ENCODE measurements at places on chromosomes 1 and 21.

- no peak for DNase-seq
These were observed 163.4 kb downstream of the ADGRL4 start for GRCh38 chr1:78843111-78843510.

GRCh38 chr21:34511787-34512455 lies at the start of gene KCNE1:
KCNE1 (minus strand) TSS chr21:34512210; CDS start chr21:34449634, 62,576 bp downstream.
- peak; percentile 42 for DNase-seq

- no peak for DNase-seq
These were observed 23.1 kb downstream of the SLC26A9 start for GRCh38 chr1:205920159-205920558.

GRCh38 chr1:69824932-69825331 lies 257.2 kb downstream of the LRRC7 start:
- peak; percentile 42 for DNase-seq

DNA sequence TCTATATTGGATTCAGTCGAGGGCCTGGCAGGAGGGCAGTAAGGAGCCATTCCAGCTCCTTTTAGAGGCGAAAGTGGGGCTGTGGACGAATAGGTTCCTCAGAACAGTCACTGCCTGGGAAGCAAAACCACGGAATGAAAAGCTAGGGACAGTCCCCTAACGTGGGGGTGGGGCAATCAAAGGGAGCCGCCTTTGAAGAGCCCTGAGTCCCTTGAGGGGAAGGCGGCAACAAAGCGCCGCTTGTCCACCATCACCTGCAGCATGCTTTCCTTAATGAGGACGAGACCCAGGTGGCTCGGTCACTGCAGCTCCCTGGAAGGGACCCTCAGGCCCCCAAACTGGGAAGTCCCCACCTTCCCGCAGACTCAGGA lies 184.7 kb downstream of the ETS2 start:
- no peak for DNase-seq

- no peak for DNase-seq
These were observed 261.0 kb downstream of the RHOU start for GRCh38 chr1:228996281-228996680.

- no peak for DNase-seq
These were observed 23.1 kb downstream of the GPR137B start for GRCh38 chr1:236165238-236165981.

DNA sequence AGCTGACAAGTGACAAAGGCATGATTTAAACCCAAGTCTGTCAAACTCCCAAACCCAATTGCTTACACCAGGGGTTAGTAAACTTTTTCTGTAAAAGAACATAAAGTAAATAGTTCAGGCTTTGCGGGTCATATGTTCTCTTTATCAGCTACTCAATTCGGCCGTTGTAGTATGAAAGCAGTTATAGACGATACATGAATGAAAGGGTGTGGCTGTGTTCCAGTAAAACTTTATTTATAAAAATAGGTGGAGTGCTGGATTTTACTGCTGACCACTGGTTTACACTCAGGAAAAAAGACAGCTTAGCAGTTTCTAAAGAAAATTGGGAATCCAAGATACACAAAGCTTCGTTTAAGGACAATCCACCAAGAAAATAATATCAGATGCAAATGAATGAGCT lies 124.3 kb upstream of the BCL9 start:
- DNase-seq = no peak

GRCh38 chr1:210792250-210793102 lies 341.5 kb downstream of the KCNH1 start:
- DNase-seq = peak; percentile 71

- DNase-seq = peak; percentile 17
These were observed 35.5 kb downstream of the HSD3B1 start for GRCh38 chr1:119542492-119542946.

DNA sequence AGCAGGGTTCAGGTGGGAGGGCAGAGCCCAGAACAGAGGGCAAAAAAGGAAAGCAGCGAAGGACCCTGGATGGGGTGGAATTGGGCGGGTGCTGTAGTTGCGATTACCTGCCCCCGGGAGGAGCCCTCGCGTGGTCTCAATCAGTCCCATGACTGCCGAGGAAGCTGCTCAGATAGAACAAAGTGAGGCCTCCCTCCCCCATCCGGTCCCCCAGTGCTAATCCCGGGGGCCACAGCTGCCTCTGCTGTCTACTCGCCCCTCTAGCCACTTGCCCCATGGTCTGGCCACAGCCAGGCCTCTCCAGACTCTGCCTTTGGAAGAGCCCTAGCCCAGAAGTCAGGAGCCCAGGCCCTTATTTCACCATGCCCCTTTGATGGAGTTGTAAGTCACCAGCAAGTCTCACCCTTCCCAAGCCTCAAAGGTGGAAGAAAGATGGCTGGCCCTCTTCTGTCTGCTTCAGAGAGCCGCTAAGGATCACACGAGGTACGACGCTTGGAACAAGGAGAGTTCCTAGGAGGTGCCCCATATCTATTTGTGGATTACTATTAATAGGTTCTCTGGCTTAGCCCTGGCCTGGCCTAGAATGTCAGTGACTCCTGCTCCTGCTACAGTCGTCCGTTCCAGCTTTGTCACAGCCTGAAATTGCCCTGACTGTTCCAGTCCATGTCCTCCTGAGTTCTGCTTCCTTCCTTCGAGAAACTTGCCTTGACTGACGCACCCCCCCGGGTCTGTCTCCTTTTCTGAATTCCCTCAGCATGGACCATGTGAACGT lies 16.4 kb downstream of the ECHDC2 start:
- DNase-seq = peak; percentile 66

DNA sequence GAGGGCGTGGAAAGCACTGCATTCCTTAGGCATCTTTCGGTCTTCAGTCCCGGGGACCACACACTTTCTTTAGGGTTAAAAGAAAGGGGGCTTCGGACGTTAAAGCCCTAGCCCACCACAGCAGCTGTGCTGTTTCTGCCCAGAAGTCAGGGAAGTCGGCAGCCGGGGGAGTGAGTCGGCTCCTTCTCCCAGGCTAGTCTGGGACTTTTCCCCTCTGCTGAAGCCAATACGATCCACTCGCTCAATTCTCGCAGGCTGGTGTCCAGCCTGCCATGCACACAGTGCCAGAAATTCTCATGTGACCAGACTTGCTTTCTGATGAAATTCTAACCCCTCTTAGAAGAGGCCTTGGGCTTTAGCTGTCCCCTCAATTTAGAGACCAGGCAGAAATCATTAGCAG lies 67.7 kb downstream of the BCAR3 start:
- peak; percentile 67 for DNase-seq

GRCh38 chr1:229110986-229111385 lies 159.9 kb upstream of the RAB4A start:
- no peak for DNase-seq

DNA sequence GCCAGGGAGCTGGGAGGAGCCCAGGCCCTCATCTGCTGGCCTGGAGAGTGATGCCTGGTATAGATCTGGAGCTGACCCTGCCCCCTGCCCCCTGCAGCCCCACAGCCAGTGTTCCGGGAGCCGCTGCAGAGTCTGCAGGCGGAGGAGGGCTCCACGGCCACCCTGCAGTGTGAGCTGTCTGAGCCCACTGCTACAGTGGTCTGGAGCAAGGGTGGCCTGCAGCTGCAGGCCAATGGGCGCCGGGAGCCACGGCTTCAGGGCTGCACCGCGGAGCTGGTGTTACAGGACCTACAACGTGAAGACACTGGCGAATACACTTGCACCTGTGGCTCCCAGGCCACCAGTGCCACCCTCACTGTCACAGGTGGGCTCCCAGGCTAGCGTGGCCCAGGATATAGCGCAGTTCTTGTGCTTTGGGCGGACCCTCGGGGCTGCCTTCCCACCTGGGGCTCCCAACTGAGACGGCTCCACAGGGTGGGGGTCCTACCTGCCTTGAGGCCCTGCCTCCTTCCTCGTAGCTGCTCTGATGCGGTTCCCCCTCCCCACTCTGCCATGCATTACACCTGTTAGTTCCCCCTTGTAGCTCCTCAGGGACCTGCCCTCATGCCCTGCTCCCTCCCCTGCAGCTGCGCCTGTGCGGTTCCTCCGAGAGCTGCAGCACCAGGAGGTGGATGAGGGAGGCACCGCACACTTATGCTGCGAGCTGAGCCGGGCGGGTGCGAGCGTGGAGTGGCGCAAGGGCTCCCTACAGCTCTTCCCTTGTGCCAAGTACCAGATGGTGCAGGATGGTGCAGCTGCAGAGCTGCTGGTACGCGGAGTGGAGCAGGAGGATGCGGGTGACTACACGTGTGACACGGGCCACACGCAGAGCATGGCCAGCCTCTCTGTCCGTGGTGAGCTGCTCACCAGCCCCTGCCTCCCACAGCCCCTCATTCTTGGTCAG lies 98.7 kb downstream of the OBSCN start:
- no peak for DNase-seq

DNA sequence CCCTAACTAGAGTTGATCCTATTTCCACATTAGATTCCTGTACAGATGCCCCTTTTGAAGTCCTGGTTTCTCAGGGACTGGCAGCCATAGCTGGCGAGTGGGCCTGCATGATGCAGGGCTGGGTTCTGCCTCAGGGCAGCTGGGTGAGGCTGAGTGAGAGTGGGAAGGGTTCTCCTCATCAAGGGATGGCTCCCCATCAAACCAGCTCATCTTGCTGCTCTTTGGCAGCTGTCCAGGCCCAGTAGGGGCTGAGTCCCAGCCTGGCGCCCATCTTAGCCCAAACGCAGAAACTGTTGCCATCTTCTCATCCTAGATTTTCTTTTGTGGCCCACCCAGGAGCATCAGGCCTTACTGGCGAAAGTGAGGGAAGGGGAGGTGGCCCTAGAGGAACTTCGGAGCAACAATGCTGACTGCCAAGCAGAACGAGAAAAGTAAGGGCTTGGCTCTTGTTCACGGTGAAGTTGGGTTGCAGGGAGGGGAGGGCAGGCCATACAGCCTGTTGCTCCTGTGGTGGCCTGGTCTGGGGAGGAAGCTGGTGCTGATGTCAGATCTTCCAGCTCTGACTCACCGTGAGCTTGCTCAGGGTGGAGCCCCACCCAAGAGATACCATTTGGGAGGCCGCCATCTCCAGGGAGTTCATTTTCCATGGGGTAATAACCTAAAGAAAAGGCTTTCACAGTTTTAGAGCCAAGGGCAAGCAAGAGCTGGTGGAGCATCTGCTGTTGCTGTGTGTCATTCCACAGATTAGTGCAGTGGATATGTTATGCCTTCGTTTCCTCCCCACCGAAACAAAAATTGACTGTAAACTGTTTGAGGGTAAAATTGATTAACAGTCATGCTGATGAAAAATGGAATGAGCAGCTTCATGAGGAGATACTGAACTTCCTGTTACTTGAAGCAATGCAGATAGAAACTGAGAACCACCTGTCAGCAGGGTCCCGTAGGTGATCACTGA lies 34.7 kb downstream of the TUFT1 start:
- peak; percentile 93 for DNase-seq

DNA sequence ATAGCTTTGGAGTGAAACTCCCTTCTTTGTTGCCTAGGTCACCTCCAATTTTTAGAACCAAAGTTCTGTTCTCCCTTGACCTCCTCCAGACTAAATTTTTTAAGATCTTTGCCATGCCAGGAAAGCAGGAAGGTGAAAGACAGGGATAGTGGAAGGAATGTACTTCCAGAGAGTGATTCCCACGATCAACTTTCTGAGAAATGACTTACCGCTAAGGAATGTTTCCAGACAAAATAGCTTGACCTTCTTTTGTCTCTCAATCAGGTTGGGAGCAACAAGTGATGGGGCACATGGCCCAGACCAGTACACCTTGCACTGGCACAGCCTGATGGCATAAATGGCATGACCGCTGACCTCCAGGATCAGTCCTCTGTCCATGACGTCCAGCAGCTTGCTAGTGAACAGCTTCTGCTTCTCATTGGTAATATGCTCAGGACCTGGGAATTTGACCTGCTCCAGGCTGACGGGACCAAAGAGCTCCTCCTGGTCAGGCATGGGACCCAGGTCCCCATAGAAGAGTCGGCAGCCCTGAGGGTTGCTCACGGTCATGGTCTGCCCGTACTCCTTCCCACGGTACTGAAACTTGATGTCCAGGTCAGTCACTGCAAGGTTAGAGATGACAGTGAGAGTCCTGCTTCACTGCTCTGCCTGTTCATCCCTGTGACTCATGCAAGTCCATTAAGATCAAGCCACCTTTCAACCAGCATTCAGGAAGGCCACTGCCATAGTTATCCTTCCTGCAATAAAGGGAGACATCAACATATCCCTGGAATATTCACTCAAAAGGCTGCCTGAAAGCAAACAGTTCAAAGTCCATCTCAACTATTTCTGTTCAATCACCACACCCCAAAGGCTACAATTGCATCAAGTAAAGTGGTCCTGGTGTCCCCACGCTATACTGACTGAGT lies 6.2 kb upstream of the C1orf74 start:
- DNase-seq = no peak

- DNase-seq = no peak
These were observed 51.8 kb downstream of the VWA5B1 start for GRCh38 chr1:20342294-20343148.

GRCh38 chr1:67313934-67314671 lies 6.4 kb downstream of the IL12RB2 start:
- no peak for DNase-seq

- DNase-seq = no peak
These were observed 27.0 kb upstream of the IL10 start for GRCh38 chr1:206799311-206799710.

GRCh38 chr1:193971595-193971994 lies 785.2 kb upstream of the B3GALT2 start:
- DNase-seq = no peak

DNA sequence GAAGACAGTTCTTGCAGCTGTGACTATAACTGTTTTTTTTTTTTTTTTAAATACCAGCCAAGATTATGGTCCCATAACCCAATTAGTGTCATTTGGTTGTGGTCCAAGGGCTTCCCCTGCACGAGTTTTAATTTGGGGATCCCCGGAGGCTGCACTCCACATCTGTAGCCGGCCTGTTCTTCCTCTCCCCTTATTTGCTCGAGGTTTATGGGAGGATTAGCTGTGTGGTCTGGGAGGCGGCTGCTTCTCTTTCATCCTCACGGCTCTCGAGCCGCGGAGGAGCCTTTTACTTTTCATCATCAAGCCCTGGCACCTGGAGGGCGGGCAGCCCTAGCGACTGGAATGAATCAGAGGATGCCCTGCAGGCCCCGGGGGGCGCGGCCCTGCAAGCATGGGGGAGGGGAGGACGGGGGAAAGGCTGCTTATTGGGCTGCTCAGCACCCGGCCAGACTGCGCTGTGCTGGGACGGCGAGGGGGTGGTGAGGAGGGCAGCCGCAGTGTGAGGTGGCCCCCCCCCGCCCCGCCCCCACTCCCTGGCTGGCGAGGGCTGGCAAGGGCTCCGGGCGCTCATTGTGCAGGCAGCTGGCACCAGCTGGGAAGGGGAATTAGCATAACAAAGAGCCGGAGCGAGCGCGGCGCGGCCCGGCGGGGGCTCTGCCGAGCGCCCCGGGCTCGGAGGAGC lies 18.5 kb downstream of the SERTAD4 start:
- DNase-seq = peak; percentile 49

DNA sequence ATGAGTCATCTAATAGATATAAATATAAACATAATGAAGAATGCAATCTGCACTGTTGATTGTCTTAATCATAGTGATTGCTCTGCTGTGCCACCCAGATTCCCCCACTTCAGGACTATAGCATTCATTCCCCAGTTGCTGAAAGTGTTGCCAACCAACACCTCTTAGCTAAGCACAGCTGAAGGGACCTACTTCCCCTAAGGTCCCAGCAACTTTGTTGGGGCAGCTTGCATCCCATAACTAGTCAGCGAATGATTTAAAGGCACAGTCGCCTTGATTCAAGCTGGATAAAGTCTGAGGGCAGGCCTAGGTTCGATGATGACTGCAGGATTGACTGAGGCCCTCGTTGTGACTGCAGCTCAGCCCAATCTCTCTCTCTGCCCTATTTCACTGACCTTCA lies 14.3 kb upstream of the RGS1 start:
- DNase-seq = no peak

GRCh38 chr1:192167911-192168700 lies 9.8 kb downstream of the RGS18 start:
- no peak for DNase-seq

Data from AG20443 (cell line).